ENCODE measurements at places on chromosomes 13 and 19. TPM values are rescaled to one million over a fixed set of nuclear protein-coding genes. Genes with fewer than 3 reads are reported as not detected.

GRCh38 chr13:34076319-34076718 is 258.4 kb downstream of the RFC3 start:
- no peak for DNase-seq

DNA sequence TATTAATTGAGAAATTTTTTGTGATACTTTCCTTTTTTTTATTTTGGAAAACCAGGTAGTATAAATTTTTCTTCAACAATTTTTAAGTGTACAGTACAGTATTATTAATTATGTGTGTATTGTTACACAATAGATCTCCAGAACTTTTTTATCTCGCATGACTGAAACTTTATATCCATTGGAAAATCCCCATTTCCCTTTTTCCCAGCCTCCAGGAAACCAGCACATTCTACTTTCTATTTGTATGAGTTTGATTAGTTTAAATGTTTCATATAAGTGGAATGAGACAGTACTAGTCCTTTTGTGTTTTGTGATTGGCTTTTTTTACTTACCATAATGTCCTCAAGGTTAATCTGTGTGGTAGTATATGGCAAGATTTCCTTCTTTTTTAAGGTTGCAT is 399.5 kb upstream of the ARGLU1 start:
- DNase-seq: no peak

DNA sequence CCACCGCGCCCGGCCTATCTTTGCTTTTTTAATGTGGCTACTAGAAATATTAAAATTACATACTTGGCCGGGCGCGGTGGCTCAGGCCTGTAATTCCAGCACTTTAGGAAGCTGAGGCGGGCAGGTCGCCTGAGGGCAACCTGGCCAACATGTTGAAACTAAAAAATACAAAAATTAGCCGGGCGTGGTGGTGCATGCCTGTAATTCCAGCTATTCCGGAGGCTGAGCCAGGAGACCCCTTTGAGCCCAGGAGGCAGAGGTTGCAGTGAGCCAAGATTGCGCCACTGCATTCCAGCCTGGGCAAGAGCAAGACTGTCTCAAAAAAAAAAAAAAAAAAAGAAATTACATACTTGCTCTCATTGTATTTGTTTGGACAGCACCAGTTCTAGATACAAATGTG is 34.8 kb upstream of the DPRX start:
- no peak for DNase-seq

DNA sequence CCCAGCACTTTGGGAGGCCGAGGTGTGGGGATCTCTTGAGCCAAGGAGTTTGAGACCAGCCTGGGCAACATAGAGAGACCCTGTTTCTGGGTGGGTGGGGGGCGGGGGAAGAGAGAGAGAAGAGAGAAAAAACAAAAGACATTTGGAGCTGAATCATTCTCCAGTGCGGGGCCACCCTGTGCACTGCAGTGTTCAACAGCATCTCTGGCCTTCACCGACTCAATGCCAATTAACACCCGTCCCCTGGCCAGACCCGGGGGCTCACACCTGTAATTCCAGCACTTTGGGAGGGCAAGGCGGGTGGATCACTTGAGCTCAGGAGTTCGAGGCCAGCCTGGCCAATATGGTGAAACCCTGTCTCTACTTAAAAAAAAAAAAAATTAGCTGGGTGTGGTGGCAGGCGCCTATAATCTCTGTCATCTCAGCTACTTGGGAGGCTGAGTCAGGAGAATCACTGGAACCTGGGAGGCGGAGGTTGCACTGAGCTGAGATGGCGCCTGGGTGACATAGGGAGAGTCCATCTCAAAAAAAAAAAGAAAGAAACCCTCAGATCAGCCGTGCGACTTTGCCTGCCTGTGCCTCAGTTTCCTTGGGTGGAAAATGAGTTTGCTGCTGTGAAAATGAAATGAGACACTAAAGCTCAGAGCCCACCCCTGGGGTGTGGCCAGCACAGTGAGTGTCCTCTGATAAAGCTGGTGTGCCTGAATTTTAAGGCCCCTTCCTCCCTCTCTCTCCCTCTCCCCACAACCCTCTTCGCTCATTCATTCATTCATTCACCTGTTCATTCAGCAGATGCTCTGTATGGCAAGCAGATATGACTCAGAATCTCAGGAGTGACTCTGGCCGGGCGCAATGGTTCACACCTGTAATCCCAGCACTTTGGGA is 6.4 kb downstream of the KLF2 start:
- DNase-seq: peak; percentile 22

- DNase-seq: no peak
Measured at GRCh38 chr13:73731564-73731963, 402.6 kb downstream of the KLF12 start.

GRCh38 chr13:84500016-84500415 is 617.7 kb upstream of the SLITRK1 start:
- DNase-seq: no peak

DNA sequence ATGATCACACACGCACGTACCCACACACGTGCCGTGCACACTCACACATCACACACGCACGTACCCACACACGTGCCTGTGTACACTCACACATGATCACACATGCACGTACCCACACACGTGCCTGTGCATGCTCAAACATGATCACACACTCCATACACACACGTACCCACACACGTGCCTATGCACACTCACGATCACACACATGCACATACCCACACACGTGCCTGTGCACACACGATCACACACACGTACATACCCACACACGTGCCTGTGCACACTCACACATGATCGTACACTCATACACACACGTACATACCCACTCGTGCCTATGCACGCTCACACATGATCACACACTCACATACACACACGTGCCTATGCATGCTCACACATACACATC is 86.8 kb downstream of the RAB20 start:
- DNase-seq: no peak

GRCh38 chr13:90500569-90500968 is 846.9 kb upstream of the MIR17HG start:
- DNase-seq: peak; percentile 71

DNA sequence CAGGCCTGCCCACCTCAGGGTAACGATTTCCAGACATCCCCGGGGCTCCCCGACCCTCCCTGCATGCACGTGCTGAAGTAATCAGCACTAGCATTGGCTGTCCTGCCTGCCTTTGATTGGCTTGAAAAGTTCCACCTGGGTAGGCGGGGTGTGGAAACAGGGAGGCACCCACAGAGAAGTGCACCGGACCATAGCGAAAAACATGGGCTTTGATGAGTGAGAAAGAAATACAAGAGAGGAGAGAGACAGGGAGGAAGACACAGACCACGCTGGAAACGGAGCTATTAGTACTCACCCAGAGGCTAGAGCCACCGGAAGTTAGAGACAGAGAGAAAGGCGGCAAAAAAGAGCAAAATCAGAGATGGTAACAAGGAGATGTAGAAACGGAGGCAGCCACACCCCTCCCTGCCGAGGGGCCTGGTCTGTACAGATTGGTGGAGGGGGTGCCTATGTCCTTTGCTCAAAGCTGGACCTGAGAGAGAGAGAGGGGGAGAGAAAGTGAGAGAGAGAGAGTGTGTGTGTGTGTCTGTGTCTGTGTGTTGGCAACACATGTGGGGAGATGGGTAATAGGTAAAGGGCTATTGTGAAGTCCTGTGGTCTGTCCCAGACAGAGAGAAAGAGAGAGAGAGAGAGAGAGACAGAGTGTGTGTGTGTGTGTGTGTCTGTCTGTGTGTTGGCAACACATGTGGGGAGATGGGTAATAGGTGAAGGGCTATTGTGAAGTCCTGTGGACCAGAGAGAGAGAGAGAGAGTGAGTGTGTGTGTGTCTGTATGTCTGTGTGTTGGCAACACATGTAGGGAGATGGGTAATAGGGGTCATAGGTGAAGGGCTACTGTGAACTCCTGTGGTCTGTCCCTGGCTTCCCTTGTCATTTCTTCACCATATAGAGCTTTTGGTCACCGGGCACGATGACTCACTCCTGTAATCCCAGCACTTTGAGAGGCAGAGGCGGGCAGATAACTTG is 2.9 kb downstream of the CGB3 start:
- DNase-seq: no peak

DNA sequence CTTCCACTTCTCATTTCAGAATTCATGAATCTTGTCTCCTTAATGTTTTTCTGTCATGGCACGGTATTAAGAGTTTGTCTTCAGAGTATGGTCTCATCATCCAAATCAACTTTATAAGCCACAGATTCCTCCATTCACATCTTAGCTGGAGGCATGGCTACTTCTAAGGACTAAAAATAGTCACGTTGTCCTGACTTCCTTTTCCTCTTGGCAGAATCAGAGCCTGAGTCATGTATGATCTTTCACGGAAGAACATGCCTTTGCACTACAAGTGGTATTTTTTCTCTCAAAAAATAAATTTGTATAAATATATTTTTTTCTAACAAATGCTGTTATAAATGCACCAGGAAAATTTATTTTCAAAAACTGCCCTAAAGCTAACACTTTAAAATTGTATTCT is 71.4 kb downstream of the ALOX5AP start:
- peak; percentile 69 for DNase-seq

- peak; percentile 34 for DNase-seq
Measured at GRCh38 chr19:35006342-35006998, 6.3 kb downstream of the GRAMD1A start.

DNA sequence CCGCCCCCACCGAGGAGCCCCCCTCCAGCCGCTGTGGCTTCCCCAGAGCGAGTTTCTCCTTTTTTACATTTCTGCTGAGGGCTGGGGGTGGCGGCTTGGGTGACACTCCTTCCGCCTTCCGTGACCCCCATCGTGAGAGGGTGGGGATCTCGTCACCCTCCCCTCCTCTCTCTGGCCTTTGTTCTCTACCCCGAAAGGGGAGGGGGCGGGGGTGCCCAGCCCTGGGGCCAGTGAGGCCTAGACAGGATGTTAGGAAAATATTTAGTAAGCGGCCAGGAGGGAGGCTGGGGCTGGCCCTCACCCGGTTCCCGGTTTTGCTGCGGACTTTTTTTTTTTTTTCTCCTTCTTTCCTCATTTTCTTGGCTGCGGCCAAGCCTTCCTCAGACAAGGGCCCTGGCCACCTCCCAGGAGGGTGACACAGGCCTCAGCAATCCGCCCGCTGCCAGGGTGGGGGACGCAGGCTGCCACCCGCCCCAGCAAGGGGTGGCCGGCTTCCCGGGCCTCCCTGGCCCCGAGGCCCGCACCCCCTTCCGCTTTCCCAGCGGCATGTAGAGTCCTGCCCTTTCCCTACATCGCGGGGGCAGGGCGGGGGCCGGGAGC is 3.9 kb downstream of the MIDN start:
- DNase-seq: peak; percentile 90

DNA sequence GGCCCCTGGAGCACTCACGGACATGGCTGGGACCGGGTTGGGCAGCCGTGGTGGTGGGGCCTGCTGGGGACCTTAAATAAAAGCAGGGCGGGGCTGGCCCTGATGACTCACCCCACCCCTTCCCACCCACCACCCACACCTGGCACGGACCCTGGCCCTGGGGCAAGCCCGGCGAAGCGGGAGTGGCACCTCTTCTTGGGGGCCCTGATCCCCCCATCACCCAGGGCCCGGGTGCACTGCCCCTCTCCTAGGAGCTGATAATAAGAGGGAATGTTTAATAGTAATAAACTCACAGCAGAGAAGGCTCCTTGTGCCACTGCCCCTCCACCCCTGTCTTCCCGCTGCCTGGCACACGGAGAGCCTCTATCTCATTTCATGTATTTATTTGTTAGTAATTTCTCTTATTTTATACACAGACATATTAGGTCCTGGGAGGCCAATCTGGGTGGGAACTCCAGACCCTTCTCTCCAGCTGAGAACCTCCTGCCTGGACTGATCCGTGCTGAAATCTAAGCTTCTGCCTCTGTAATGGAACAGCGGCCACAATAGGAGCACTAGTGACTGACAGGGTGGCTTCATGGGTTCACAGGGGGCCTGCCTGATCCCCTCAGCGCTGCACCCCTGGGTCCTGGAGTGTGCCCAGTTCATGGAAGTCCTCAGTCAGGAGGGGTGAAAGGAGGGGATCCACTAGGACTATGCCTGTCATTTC is at the start of gene LGALS7:
TSS of gene LGALS7 (minus strand) at position 49 of the 709 bp plus-strand sequence. CDS start at position 24, 25 bp downstream.
- no peak for DNase-seq

GRCh38 chr13:50511877-50512341 is 331.6 kb downstream of the DLEU7 start:
- no peak for DNase-seq

GRCh38 chr13:33639626-33640080 is 178.3 kb upstream of the RFC3 start:
- DNase-seq: no peak

DNA sequence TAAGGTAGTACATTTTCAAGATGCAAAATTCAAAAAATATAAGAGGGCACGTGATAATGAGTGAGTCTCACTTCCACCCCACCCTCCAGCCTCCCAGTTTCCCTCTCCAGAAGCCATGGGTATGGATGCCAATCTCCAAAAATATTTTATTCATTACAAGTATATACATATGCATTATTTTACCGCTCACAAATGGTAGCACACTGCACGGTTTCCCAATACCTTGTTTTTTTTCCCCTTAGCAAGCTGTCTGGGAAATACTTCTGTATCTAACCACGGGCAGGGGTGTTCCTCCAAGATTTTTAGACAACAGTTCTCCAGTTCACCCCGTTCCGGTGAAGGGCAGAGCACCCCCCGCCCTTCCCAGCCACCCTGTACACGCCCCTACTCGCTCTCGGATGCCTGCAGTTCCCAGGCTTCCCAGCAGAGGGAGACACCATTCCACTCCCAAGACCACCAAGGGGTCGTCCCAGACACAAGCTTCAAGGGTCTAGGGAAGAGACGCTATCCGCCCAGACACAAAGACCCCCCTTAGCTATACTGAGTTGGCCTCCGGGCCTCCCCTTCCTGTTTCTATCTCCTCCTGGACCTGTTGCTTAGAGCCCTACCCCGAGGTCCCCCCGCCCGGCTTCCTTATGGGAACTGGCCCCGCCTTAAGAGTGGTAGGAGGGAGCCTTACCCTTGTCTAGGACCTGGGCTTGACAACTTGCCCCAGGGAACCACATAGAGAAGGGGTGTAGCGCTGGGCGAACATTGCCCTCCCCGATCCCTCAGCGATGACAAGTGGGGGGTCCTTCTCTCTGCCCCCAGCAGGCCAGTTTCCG is 1.1 kb upstream of the FXYD3 start:
- peak; percentile 85 for DNase-seq

DNA sequence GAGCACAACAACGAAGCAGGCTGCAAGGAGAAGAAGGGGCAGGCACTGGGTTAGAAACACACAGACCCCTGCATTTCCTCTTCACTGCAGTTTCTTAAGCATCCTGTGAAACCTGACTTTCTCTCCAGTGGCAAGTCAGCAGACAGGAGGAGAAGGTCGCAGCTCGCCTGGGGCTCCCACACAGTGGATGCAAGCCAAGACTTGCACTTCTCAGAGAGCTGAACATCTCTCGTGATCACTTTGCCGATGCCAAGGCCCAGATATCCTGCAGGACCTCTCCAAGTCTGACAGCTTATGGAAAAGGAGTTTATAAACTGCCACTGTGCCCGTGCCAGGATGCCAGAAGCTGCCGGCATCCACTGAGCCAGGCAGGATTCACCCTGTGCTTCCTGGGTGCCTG is 18.4 kb downstream of the TMEM272 start:
- DNase-seq: peak; percentile 58

The ZNF528 gene
- 36.4 TPM for total RNA-seq

The COL4A1 gene
- 4,434 TPM for total RNA-seq

The SIGLEC6 gene
- total RNA-seq: not detected

The CLIP3 gene
- total RNA-seq: 3.9 TPM

The KIR2DL3 gene
- 1.7 TPM for total RNA-seq

The FFAR2 gene
- total RNA-seq: 0.72 TPM

The IL12RB1 gene
- 0.72 TPM for total RNA-seq

The TSKS gene
- total RNA-seq: not detected

The CEACAM7 gene
- total RNA-seq: 3.6 TPM

The AMER2 gene
- total RNA-seq: 2.4 TPM

Measured in umbilical cord (tissue), 2 donors.